Stimulated activated CD8-positive, alpha-beta memory T cell treated with anti-CD3 and anti-CD28 coated beads, Interleukin-4, amount 100 ng/mL, for 4 hours (primary cell): ENCODE measurements at places on chromosomes 1 and 21.

DNA sequence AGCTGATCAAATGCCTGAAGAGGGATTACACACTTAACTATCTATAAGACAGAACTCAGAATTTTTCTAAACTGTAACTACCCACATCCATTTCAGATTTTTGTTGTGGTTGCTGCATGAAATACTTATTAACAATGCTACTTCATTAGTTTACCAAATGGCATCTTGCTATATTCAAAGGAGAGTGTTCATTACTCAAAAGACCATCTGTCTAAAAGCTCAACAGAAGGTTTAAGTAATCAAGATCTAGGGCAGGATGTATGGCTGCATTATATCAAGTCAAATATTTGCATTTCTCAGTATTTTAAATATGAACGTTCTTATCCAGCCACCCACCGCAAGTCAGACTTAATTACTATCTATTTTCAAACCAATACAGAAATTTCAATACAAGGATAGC, 79.9 kb downstream of the SIPA1L2 start:
- DNase-seq: no peak

DNA sequence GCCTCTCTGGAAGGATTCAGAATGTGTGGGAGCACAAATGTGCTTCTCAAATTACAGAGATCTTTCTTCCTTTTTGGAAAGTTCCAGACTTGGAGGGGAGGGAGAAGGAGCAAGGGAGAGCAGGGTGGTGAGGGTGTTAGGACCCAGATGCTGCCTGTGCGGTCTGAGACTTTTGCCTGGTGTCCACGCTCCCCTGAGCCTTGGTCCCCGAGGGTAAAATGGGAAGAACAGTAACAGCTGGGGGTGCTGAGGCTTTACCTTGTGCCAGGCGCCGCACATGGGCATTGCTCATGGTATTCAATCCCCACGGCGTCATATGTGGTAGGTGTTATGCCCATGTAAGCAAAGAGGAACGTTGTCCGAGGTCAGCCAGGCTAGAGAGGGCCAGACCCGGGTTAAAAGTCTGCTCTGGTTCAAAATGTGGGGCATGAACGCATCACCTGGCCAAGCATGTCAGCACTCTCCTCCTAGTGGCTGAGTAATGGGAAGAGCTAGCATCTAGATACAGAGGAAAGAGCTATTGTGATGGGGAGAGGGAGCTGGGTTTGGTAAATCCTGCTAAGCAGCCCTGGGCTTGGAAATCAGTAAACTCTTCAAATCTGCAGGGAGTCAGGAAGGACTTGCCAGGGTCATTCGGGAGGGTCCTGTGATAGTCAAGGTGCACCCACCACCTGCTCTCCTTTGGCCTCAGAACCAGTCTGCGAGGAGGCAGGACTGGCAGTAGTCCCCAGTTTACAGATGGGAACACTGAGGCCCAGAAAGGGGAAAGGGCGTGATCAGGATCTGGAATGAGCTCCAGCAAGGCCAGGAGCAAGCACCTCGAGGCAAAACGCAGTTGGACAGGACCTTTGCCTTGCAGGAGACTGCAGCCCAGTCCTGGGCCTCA, 4.5 kb upstream of the RUNX3 start:
- DNase-seq: no peak

DNA sequence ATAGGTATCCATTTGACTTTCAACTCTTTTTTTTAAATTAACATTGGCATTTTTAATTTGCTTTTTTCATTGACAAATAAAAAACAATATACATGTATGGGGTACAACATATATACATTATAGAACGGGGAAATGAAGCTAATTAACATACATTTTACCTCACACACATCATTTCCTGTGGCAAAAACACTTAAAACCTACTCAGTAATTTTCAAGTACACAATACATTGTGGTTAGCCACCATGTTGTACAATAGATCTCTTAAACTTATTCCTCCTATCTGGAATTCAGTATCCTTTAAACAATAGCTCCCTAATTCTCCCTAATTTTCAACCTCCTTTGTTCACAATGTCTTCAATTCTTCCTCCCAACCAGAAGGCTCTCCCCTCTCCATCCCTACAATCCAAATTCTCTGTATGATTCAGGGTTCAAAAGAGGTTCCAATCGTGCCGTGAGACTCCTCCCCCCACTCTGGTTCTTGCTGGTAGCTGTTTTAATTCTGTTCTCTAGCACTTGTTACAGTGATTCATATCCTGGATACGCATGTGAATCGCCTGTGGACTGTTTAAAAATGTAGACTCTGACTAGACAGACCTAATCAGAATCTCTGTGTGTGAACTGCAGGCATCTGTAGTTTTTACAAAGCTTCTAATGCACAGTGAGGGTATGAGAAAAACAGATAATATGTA, 87.6 kb upstream of the DUSP10 start:
- DNase-seq: peak; percentile 30

DNA sequence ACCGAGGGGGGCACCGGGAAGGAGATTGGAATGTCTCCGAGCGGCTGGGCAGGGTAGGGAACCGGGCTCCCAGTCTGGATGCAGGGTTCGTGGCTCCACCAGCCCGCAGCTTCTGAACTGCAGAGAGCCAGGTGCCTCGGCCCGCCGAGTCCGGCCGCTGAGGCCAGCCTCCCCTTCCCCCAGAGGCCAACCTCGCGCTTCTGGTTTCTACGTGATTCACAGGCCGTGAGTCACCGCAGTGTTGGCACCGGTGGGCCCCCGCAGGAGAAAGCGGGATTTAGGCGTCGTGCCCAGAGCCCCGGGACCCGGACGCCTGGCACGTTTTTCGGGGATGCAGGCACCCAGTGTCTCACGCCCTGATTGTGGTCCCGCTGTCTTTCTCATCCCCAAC, 458 bp downstream of the CRABP2 start:
- DNase-seq: no peak

DNA sequence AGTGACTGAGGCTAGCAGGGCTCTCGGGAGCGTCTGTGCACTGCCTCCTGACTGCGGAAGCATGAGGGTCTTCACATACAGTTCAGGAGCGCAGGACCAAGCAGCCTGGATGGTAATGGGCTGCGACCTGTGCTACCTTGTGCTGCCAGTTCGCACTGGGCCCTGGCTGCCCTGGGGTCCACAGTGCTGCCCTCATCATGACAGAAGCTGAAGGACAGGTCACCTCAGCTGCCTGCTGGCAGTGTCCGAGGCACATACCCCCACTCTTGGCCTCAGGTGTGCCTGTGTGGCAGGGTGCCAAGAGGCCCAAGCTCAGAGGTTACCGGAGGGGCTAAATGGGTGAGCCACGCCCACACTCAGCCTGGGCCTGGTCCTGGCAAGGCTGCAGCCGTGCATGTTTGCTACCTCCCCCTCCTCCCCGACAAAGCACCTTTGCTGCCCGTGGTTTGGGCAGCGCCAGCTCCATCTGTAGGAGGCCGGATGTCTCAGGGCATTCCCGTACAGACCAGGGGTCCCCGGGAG, 4.4 kb downstream of the JMJD4 start:
- no peak for DNase-seq

GRCh38 chr1:59105548-59106507, 191.1 kb upstream of the FGGY start:
- DNase-seq: no peak

DNA sequence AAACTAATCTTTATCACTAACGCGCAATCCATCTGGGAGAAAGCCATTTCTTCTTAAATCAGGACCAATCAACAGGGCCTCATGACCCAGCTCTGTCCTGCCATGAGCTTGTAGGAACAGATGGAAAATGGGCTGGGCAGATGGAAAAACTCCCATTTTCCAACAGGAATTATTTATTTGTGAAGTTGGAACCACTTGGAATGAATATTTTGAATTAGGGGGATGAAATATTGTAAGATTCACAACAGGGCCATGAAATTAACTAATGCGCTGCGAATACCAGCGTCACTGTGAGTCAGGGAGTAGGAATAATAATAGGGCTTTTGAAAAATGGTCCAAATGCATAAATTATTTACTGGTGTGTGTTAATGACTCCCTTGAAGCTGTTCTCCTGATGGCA, 53.1 kb upstream of the CYP2J2 start:
- DNase-seq: no peak

GRCh38 chr1:221013691-221014660, 134.7 kb downstream of the HLX start:
- no peak for DNase-seq

GRCh38 chr1:165891111-165891860, 63.9 kb downstream of the UCK2 start:
- DNase-seq: no peak

- DNase-seq: no peak
These were observed 98.7 kb downstream of the NCAM2 start for GRCh38 chr21:21096956-21097355.

- no peak for DNase-seq
These were observed 120.0 kb upstream of the RRP15 start for GRCh38 chr1:218164930-218165700.

DNA sequence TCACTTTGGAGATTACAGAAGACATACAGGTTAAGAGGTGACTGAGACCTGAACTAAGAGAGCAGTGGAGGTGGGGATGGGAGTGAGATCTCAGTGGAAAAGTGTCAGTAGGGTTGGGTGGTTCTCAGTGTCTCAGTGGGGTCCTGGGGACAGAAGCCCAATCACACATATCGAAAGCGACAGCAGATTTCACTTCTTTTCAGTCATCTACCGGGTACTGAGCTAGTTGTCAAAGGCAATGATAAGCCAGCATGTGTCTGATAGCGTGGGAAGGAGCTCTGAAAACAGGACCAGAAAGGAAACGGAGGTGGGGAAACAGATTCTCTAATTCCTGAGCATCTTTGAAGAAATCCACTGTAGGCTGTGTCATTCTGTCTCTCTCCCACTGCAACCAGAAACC, 59.5 kb downstream of the RHOU start:
- DNase-seq: no peak

GRCh38 chr1:90488451-90488850, 228.7 kb downstream of the BARHL2 start:
- DNase-seq: no peak

DNA sequence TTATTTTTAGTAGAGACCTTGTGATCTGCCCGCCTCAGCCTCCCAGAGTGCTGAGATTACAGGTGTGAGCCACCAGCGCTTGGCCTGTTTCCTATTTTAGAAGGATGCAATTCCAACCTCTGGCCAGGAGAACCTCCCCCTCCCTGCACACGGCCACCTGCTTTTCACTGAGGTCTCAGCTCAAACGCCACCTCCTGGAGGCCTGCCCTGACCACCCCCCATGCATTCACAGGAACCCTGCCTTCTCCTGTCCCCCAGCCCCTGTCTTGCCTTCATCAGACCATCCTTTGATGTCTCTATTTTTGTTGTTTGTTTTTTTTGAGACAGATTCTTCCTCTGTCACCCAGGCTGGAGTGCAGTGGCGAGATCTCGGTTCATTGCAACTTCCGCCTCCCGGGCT, 2.3 kb downstream of the SRM start:
- no peak for DNase-seq

GRCh38 chr1:86231076-86231475, 74.5 kb upstream of the COL24A1 start:
- DNase-seq: no peak

GRCh38 chr21:16302851-16303282, 573.1 kb downstream of the USP25 start:
- no peak for DNase-seq

DNA sequence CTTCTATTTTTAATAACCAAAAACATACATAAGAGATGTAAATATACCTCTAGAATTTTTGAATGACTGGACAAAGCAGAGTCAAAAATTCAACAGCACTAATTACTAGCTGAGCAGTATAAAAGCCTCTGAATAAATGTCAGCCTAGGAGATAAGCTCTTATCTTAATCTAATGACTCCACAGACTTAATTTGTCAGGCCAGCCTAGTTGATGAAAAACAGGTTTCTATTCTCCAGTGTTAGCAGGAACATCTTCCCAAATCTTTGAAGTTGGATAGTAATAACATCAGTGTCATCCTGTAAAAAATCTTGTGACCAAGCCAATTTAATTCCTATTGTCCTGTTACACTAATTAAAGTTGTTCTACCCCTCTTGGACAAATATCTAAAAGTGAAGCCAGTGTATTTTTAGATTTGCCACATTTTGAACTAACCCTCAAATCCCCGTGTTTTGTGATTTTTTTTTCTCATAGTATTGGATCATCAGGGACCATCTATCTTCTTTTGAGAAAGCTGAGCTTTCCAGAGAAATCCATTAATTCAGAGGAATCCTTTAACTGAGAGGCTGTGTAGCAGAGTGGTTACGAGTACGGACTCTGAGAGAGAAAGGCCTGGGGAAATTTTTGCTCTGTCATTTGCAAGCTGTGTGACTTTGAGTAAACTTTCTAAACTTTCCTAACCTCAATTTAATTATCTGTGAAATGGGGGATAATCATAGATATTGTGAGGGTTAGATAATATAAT, 41.2 kb downstream of the LMO4 start:
- no peak for DNase-seq

GRCh38 chr21:16633831-16634459, 878.9 kb upstream of the CXADR start:
- DNase-seq: no peak

GRCh38 chr1:64838486-64838885, 93.6 kb downstream of the RAVER2 start:
- DNase-seq: no peak

DNA sequence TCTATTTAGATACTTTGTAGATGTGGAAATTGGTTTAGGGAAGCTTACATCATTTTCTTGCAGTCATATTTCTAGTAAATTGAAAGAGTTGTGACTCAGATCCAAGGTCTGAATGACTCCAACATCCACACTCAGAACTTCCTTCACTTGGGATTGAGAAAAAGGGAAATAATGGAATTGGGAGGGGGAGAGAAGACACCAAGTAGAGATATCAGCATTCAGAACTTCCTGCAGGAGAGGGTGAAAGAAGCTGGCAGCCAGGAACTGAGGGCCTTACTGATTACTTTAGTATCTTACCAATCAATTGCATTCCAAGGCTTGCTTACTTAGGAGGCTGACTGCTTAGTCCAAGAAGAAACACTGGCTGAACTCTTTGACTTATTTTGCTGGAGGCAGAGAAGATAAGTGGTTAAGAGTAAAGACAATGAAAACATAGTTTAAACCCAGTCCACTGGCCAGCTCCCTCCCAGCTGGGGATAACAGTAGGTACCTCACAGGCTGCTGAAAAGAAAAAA, 21.7 kb downstream of the APP start:
- no peak for DNase-seq

GRCh38 chr21:33393348-33393747, 9.9 kb upstream of the IFNGR2 start:
- no peak for DNase-seq

- DNase-seq: no peak
These were observed 36.5 kb upstream of the SAMD13 start for GRCh38 chr1:84264961-84265360.

GRCh38 chr1:63753591-63753990, 20.2 kb upstream of the ROR1 start:
- DNase-seq: no peak

- DNase-seq: no peak
These were observed 47.6 kb upstream of the HOOK1 start for GRCh38 chr1:59767119-59767518.
